T-helper 9 cell (primary cell): ENCODE measurements at places on chromosomes 16 and 17.

GRCh38 chr17:34207572-34207971 lies 47.5 kb upstream of the CCL2 start:
- DNase-seq, result no peak

DNA sequence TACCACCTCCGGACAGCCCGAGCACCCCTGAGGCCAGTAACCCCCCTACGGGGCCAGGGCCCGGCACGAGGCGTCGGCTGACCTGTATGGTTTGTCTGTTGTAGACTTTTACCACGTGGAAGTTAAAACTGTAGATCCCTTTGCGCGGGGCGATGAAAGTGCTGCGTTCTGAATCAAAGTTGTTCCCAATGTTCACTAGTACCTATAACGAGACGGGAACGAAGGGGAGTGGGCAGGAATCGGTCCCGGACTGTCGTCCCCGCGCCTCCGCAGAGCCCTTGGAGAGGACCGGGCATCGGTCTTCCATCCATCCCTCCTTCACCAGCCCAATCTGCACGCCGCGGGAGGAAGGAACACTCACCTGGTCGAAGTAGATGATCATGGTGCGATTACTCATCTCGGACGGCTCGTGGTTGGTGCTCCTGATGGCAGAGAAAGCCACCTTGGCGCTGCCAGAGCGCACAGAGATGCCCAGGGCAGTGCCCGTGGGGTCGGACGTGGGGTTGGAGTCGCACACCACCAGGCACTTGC lies 732 bp downstream of the CBLN1 start:
- no peak for DNase-seq

GRCh38 chr17:27651411-27652345 lies 20.7 kb downstream of the LGALS9 start:
- peak; percentile 61 for DNase-seq

GRCh38 chr17:28807925-28808634 lies 34.5 kb downstream of the FAM222B start:
- DNase-seq, result no peak

- peak; percentile 64 for DNase-seq
Observed at GRCh38 chr17:7886227-7887037, 2.2 kb upstream of the CHD3 start.

GRCh38 chr17:78133971-78134898 lies 3.7 kb downstream of the TMC8 start:
- peak; percentile 70 for DNase-seq

GRCh38 chr17:59415397-59415796 lies 83.9 kb downstream of the YPEL2 start:
- DNase-seq, result no peak

DNA sequence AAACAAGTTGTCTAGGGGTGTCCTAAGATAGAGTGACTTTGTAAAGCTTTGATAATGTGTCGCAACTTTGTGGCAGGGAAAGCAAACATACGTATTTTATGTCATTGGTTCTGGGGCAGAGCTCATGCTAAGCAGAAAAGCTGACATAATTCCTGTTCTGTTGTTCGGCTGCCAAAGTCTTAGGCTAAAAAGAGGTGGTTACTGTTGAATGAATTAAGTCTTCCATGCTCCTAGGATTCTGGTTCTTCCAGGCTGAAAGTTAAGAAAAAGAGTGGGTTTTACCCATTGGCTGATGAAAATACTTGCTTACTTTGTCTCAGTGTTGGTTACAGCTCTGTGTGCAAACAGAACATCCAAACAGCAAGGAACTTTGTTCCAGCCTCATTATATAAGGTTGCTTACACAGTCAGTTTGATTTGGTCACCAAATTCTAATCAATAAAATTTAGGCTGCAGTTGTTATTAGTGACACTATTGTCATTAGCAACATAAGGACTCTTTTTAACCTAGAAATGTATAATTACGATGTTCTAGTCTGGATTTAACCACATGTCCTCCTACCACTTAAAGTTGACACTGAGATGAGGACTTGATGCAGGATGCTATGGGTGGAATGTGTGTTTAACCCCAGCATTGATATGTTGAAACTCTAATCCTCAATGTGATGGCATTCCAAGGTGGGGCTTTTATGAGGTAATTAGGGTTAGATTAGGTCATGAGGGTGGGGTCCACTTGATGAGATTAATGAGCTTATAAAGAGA lies 114.0 kb upstream of the GOT2 start:
- no peak for DNase-seq
